ENCODE measurements at places on chromosomes 2 and 18.
A peak's percentile ranks its signal among the peaks of the same experiment; 100 is the strongest.

DNA sequence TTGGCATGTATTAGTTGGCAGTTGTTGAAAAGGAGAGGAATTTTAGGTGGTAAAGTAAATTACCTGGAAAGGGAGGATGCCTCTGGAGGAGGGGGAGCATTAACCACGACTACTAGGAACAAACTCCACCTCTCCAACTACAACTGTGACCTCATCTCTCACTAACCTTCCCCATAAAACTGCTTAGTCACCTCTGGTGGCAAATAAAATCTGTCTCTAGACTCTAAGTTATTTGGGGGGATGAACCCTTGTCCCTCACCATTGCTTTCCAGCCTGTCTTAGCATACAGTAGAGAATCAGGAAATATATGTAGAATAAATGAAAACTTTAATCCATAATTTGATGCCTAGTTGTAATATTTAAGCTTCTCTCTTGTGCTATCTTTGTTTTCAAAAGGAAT is 27.6 kb upstream of the MYO1B start:
- H3K4me3 ChIP-seq, result no peak overlapping the region
- H3K27ac ChIP-seq, result no peak overlapping the region

DNA sequence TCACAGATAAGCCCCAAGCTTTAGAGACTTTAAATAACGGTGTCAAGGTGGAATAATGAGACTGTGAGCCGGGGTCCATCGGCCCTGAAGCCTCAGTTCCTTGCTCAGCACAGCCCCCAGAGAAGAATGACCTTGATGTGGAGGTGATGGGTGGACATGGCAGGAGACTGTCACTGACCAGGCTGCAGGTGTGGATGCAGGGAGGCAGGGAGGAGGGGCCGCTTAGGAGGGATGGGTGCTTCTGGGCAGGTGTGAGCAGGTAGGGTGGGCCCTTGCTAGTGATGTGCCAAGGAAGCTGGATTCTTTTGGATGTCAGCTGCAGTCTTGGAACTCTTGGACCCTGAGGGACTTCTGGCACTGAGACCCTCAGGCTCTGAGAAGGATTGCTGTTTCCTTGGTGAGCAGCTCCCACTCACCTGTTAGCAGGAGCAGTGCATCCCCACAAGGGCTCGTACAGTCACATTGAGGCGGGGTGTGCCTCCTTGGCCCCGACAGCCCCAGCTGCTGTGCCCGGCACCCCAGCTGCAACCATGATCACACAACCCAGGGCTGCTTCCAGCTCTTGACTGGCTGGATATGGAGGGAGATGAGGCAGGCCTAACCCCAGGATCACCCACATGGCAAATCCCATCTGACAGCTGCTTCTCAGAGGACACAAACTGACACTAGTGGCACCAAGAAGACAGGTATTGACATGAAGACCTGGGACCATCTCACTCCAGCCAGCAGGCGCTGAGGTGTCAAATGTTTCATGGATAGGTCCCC is 209.8 kb upstream of the HDAC4 start:
- no peaks in the 10 kb centered on the region for H3K36me3 ChIP-seq
- H3K27ac ChIP-seq, result no peak overlapping the region
- H3K27me3 ChIP-seq, result no peaks in the 10 kb centered on the region
- H3K4me3 ChIP-seq, result no peak overlapping the region
- no peaks in the 10 kb centered on the region for H3K4me1 ChIP-seq

DNA sequence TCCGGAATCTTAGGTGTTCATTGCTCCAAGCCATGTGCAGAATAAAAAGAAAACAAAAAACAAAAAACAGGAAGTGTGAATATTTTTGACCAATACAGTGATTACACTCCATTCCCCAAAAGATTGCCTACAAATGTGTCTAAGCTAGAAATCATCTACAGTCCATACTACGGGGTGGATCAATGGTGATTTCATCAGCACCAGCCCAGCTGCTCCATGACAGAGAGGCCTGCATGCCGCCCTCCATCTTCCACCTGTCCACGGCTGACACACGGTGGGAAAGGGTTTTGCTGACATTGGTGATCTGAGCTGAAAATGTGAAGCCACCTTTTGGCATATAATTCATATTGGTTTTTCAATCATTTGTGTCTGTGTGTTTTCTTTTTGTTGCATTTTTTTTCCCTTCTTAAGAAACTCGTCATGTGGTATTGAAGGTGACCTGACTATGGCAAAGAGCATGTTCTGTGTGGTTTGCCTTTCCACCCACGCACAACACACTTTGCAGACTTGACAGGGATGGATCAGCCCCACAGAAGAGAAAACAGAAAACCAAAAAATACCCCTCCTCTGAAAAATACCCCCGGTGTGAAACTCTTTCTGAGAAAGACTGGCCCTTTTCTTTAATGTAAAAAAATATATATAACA is 533.1 kb downstream of the RNF144A start:
- peak overlapping the region; percentile 72 for H3K4me3 ChIP-seq
- no peaks in the 10 kb centered on the region for H3K27me3 ChIP-seq
- H3K4me1 ChIP-seq, result peaks cover 94% of the 10 kb centered on the region

- peaks cover 65% of the 10 kb centered on the region for H3K4me1 ChIP-seq
- no peaks in the 10 kb centered on the region for H3K27me3 ChIP-seq
- peaks cover 15% of the 10 kb centered on the region for H3K36me3 ChIP-seq
- H3K4me3 ChIP-seq, result peak overlapping the region; percentile 100
Observed at GRCh38 chr2:197500503-197501131, 438 bp downstream of the HSPE1 start.

- peaks cover 49% of the 10 kb centered on the region for H3K4me1 ChIP-seq
- peak within 1 kb of the TSS; percentile 17 for H3K27ac ChIP-seq
- H3K4me3 ChIP-seq, result peak within 1 kb of the TSS; percentile 75
- H3K27me3 ChIP-seq, result peaks cover 70% of the 10 kb centered on the region
Observed at GRCh38 chr2:72147303-72147971, at the start of gene CYP26B1. CYP26B1 (minus strand) TSS chr2:72147862; CDS start chr2:72147834, 28 bp downstream.

- H3K27ac ChIP-seq, result no peak overlapping the region
- H3K4me1 ChIP-seq, result peaks cover 10% of the 10 kb centered on the region
- DNase-seq, result no peak
- peaks cover 5% of the 10 kb centered on the region for H3K27me3 ChIP-seq
- no peak overlapping the region for H3K4me3 ChIP-seq
Observed at GRCh38 chr2:38277245-38278116, 99.6 kb downstream of the ATL2 start.

DNA sequence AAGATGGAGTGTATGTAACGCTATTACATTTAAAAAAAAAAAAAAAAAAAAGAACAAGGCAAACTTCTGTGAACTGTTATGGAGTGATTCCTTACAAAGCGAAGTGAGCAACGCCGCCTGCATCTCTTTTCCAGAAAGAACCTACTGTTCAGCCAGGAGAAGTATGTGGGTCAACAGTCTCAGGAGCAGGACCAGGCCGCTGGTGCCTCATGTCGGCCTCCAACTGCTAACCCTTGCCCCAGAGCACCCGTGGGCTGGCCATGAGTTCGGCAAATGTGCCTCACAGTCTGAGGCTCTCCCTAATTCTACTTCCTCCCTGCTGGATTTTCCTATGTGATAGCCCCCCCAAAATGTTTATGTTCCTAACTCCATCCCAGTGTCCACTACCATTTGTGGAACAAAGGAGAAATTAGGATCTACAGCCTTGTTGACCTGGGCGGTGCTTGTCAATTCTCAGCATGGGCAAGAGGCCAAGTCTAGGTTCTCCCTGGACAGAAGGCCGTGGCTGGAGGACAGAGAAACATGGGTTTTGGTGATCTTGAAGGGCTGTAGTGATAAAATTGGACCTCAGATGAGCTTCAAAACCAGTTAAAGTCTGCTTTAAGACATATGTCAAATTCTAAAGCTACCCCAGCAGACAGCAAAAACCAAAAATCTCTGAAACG is 15.9 kb downstream of the FAM168B start:
- DNase-seq, result no peak
- no peaks in the 10 kb centered on the region for H3K27me3 ChIP-seq
- peak overlapping the region; percentile 61 for H3K27ac ChIP-seq
- no peak overlapping the region for H3K4me3 ChIP-seq
- peaks cover 12% of the 10 kb centered on the region for H3K36me3 ChIP-seq

- H3K4me3 ChIP-seq, result peak overlapping the region; percentile 9
- no peak for DNase-seq
- no peaks in the 10 kb centered on the region for H3K27me3 ChIP-seq
- H3K4me1 ChIP-seq, result peaks cover 13% of the 10 kb centered on the region
Observed at GRCh38 chr2:181334158-181334826, 122.9 kb upstream of the ITGA4 start.

- peaks cover 7% of the 10 kb centered on the region for H3K36me3 ChIP-seq
- DNase-seq, result no peak
- H3K27ac ChIP-seq, result no peak overlapping the region
- no peaks in the 10 kb centered on the region for H3K27me3 ChIP-seq
Observed at GRCh38 chr2:113741091-113741490, 15.4 kb downstream of the SLC35F5 start.

GRCh38 chr2:154402213-154402612 is 296.3 kb upstream of the KCNJ3 start:
- no peak overlapping the region for H3K4me3 ChIP-seq
- no peaks in the 10 kb centered on the region for H3K4me1 ChIP-seq
- H3K27me3 ChIP-seq, result no peaks in the 10 kb centered on the region
- no peak for DNase-seq
- H3K27ac ChIP-seq, result no peak overlapping the region
- H3K36me3 ChIP-seq, result no peaks in the 10 kb centered on the region

DNA sequence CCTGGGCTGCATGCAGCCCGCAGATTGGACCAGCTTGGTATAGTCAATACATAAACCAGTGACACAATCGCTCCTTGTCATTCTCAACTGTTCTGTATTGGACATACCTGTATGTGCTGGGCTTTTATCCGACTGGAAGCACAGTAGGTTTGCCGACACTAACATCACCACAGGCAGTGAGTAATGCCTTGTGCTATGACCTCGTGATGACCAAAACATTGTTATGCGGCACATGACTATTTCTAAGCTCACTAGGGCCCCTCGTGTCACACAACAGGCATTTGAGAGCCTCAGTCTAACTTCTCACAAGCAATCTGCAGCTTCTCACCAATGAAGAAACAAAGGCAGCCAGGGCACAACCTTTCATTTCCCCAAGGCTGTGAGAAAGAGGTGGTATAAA is 320.8 kb downstream of the AFF3 start:
- H3K27me3 ChIP-seq, result no peaks in the 10 kb centered on the region
- DNase-seq, result no peak
- H3K4me1 ChIP-seq, result peaks cover under 1% of the 10 kb centered on the region
- no peak overlapping the region for H3K4me3 ChIP-seq

DNA sequence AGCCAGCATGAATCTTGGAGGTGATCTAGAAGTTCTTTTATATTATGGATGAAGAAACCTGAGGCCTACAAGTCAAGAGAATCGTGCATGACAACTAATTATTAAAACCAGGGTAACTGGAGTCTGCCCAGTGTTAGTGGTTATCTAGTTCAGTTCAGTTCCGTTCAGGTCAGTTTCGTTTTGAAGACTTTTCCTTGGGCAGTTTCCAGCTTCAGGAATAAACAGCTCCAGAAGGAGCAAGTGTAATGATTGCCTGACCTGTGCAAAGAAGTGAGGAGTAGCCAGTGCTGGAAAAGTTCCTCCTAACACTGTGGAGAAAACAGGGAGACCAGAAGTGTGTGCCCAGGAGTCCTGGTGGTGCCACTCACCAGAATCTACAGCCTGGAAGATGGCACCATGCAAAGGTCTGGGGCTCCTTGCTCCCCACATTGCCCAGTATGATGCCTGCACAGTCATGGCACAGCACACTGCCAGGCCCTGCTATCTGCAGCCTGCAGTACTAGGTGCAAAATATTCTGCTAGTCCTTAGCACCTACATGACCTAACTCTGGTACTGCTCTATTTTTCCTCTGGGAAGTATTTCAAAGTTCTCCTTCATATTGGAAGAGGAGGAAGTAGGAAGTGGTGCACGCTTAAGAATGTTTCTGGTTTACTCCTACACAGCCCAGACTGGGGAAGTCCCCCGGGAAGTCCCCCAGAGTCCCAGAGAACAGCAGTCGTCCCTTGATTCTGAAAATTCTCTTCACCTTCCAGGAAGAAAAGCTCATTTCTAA is 65.8 kb downstream of the SUMO1 start:
- H3K36me3 ChIP-seq, result no peaks in the 10 kb centered on the region
- peaks cover 35% of the 10 kb centered on the region for H3K4me1 ChIP-seq
- peak overlapping the region; percentile 54 for H3K4me3 ChIP-seq
- peak overlapping the region; percentile 87 for H3K27ac ChIP-seq
- H3K27me3 ChIP-seq, result peaks cover 14% of the 10 kb centered on the region

- no peak overlapping the region for H3K27ac ChIP-seq
- H3K36me3 ChIP-seq, result peaks cover 25% of the 10 kb centered on the region
- H3K4me3 ChIP-seq, result no peak overlapping the region
- DNase-seq, result no peak
Observed at GRCh38 chr2:98857001-98857400, 79.0 kb downstream of the CRACDL start.

DNA sequence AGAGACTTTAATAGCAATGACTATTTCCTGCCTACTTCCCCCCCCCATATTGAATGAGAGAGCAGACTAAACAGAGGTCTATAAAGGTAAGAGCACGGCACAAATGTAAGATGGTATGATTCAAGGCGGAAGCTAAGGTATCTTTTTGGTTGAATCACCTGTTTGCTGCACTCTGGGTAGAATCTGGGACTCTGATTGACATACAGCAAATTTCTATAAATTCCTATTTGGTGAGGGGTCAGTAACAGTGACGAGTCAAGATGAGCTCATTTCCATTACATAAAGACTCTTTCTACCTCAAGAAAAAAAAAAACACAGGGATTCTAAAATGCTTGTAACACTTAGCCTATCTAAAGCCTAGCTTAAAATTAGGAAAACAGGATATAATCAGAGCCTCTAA is 297.3 kb downstream of the TNS1 start:
- no peaks in the 10 kb centered on the region for H3K27me3 ChIP-seq
- H3K36me3 ChIP-seq, result no peaks in the 10 kb centered on the region
- no peak overlapping the region for H3K4me3 ChIP-seq
- H3K27ac ChIP-seq, result no peak overlapping the region
- H3K4me1 ChIP-seq, result no peaks in the 10 kb centered on the region

GRCh38 chr2:179247318-179248023 is 17.2 kb downstream of the SESTD1 start:
- H3K4me1 ChIP-seq, result peaks cover 29% of the 10 kb centered on the region
- no peak overlapping the region for H3K27ac ChIP-seq
- H3K36me3 ChIP-seq, result no peaks in the 10 kb centered on the region
- no peak for DNase-seq

DNA sequence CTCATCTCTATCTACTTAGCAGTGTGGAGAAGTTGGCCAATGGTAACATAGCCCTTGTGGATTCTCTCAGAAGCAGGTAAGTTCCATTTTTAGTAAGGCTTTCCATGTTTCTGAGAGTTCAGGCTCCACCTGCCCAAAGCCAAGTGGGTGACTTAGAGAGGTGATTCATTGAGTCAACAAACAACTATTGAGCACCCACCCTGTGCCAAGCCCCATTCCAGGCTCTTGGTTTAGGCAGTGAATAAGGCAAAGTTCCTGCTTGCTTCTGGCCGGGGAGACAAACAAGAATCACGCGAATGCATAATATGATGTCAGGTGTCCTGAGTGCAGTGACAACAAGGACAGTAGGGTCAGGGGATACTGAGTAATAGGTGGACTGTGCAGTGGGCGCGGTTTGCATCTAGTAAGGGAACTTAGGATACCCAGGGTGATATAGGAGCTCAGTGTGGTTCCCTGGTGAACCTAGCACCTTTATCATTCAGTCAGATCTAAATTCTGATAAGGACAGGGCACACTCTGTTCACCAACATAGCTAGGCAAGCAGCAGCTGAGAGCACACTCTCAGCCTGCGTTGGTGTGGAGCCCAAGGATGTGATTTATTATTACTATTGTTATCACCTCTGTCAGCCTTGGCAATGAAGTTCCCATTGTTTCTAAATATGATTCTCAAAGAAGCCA is 31.7 kb upstream of the KCTD1 start:
- H3K4me3 ChIP-seq, result no peak overlapping the region
- peaks cover 11% of the 10 kb centered on the region for H3K4me1 ChIP-seq
- DNase-seq, result no peak
- no peak overlapping the region for H3K27ac ChIP-seq
- H3K27me3 ChIP-seq, result peaks cover 26% of the 10 kb centered on the region

Measured in activated T-cell treated with anti-CD3 and anti-CD28 coated beads, Interleukin-2, amount 50 U/mL, for 72 hours (primary cell).